ENCODE measurements at places on chromosomes 7 and 10.

GRCh38 chr7:156334636-156335035 is 305.9 kb upstream of the RNF32 start:
- no peak for DNase-seq

- no peak for DNase-seq
Measured at GRCh38 chr10:34801097-34801733, 13.9 kb downstream of the PARD3 start.

DNA sequence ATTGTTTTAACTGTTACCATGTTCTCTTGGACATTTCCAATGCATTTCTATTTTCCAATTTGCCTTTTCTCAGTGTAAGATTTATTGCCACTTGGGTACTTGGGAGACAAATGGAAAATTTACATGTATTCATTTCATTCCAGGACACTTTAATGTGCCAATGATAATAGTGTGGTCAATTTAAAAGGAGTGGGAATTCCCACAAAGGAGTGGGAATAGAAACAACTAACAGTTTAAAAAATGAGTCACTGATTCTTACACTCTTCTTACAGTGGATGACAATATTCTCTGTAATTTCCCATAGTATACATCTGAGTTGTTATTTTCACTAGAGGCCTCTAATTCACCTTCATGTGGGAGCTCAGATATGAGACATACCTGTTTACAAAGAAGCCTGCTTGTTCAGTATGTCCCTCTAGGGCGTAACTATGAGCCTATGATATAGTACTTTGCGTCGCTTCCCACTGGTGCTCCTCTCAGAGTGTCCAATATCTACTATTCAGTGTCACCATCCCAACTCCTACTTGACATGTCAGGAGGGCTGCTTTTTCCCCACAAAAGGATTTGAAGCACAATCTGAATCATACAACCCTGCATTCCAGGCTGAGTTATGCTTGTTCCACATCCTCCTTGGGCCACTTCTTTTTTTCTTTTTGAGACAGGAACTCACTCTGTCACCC is 301.3 kb downstream of the PHTF2 start:
- no peak for DNase-seq

DNA sequence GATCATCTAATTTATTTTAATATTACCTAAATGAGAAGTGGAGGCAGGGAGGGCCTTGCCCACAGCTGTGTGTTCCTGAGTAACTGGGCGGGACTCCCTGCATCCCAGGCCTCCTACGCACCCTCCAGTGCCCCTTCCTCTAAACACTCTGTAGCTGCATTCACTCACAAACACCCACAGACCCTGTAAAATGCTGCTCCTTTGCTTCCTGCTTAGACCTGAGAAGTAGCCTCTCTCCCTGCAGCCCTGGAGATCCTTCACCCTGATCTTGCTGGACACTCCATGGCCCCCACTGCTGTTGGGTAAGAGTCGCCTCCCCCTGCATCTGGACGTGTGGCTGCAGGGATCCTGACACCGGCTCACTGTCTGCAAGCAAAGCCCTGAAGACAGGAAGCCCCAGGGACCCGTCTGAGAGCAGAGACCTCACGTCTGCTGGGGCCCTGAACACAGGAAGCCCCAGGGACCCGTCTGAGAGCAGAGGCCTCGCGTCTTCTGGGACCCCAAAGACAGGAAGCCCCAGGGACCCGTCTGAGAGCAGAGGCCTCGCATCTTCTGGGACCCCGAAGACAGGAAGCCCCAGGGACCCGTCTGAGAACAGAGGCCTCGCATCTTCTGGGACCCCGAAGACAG is 589.8 kb downstream of the DNAJB6 start:
- no peak for DNase-seq

DNA sequence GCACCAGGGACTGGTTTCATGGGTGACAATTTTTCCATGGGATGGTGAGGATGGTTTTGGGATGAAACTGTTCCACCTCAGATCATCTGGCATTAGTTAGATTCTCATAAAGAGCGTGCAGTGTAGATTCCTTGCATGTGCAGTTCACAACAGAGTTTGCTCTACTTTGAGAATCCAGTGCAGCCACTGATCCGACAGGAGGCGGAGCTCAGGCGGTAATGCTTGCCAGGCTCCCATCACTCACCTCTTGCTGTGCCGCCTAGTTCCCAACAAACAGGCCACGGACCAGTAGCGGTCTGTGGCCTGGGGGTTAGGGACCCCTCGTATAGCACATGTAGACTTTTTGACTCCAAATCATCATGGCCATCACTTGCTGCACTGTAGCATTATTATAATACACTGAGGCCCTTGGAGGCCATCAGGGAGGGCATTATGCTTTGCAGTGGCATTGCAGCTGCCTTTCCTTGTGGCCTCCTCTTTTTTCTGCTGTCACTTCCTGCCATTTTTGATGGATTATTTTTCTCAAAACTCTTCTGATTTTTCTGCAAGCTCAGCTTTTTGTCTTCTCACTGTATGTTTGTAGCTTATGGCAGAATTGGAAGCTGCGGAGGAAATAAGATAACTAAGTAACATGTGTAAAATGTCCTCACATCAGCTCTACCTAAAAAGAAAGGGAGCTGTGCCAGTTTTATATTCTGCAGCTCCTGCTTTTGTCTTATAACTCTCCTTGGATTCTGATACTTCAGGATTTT is 18.5 kb downstream of the CSGALNACT2 start:
- DNase-seq = no peak

- DNase-seq = no peak
Measured at GRCh38 chr10:130434446-130435385, 298.5 kb downstream of the GLRX3 start.

DNA sequence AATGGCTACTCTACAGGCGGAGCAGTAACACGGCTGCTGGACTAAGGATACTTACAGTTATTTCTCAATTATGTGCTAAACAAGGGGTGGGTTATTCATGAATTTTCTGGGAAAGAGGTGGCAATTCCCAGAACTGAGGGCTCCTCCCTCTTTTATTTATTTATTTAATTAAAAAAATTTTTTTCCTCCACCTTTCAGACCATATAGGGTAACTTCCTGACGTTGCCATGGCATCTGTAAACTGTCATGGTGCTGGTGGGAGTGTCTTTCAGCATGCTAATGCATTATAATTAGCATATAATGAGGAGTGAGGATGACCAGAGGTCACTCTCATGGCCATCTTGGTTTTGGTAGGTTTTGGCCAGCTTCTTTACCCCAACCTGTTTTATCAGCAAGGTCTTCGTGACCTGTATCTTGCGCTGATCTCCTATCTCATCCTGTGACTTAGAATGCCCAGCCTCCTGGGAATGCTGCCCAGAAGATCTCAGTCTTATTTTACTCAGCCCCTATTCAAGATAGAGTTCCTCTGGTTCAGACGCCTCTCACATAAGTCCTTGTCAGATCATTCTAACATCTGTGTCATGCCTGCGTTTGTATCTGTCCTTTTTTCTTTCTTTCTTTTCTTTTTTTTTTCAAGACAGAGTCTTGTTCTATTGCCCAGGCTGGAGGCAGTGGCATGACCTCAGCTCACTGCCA is 15.9 kb upstream of the STOX1 start:
- DNase-seq = no peak

DNA sequence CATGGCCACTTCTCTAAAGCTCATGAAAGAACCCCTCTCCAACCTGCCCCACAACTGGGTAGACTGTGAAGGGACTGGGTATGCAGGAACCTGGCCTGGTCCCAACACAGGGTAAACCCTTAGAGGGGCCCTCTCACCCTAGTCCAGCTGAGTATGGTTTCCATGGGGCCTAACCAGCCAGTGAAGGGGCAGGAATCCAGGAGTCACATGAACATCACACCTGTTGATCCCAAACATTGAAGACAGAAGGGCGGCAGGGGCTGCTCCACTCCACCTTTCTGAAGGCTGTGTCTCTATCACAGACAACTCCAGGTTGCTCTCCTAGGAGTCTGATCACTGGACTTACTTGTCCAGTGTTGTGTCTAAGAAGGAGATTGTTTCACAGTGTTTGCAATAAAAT is 30.8 kb downstream of the GRID1 start:
- DNase-seq = no peak

- DNase-seq = no peak
Measured at GRCh38 chr7:147079083-147079482, 962.5 kb downstream of the CNTNAP2 start.

- no peak for DNase-seq
Measured at GRCh38 chr10:43814663-43815062, 166.0 kb upstream of the ZNF32 start.

- no peak for DNase-seq
Measured at GRCh38 chr7:40644454-40645188, 509.8 kb downstream of the SUGCT start.

GRCh38 chr10:89926736-89927135 is 225.3 kb downstream of the KIF20B start:
- no peak for DNase-seq

GRCh38 chr10:1396297-1396635 is 340.1 kb downstream of the WDR37 start:
- DNase-seq = no peak

DNA sequence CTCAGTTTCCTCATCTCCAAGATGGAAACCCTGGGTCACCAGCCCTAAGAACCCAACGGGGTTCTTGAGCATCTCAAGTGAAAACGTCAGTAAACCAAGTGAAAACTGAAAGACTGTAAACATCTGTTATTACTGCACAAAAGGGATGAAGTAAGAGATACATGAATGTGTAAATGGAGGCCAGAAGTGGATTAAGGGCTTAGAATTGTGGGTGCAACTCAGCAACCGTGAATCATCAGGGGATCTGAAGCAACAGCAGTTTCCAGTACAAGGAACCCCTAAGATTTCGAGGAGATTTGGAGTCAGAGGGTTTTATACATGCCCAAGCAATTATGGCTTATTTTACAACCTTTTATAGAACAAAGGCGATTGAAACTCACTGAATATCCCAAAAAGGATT is 95.7 kb upstream of the SVIL start:
- no peak for DNase-seq

Measured in Kasumi-1 (cell line).